Activated T-helper 2 cell treated with anti-CD3 and anti-CD28 coated beads, Interferon-gamma antibody, Interleukin-2, Interleukin-4, amounts not matched to agents 10 μg/mL and 5 μg/mL and 100 μg/mL, durations not matched to agents 14 hours and 24 hours and 36 hours (primary cell): ENCODE measurements at places on chromosomes 11 and 22.

DNA sequence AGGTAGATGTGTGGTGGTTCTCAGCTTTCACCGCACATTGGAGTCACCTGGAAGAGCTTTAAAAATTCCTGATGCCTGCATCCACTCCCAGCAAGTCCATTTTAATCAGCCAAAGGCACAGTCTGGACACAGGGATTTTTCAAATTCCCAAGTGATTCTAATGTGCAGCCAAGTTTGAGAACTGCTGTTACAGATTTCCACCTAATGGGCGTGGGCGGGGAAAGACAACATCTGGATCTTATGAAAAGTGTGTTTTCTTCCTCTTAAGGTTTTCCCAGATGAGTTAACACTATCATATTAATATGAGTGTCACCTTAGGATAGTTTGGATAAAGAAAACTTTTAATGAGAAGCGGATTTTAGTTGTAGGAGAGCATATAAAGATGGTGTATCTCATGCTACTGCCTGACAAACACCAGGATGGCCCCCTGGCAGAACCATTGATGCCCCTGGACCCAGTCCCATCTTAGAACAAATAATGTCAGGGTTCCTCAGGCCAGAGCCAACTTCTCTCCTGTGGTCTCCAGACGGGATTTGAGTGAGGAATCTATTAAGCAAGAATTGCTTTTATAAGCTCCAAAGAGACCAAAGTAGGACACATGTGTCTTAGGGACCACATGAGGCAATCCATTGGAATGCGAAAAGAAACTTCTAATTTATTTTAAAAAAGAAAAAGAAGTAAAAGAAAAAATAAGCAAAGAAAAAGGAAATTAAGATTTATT is 31.9 kb downstream of the POU2AF1 start:
- DNase-seq: no peak

GRCh38 chr22:48071828-48072227 is 1309.4 kb downstream of the TBC1D22A start:
- DNase-seq: no peak

GRCh38 chr11:36306888-36307287 is 10.8 kb downstream of the PRR5L start:
- no peak for DNase-seq

DNA sequence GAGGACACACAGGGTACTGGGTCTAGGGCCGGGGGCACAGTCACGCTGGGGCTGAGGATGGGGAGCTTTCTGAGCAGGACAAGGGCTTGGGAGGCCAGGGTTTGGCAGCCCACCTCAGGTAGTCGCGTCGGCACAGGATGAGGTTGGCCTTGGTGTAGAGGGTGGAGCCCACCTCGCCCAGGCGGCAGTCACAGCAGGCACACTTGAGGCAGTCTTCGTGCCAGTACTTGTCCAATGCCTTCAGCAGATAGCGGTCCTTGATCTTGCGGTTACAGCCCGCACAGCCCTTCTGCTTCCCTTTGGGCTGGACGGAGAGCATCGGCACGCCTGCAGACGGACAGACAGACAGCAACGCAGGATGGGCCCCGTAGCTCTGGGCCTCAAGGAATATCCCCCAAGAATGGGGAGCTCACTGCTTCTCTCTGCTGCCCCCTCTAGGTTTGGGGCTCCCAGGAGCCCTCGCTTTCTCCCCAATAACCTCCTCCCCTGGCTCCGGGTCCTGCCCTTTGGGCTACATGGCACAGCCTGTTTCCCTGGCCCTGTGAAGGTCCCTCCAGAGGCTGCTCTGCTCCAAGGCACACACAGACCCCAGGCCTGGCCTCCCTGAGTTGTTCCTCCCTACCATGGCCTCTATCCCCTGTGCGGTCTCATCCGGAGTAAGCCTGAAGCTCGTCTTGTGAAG is 33.4 kb downstream of the LMO1 start:
- no peak for DNase-seq

GRCh38 chr11:64250415-64251015 is 815 bp upstream of the PLCB3 start:
- no peak for DNase-seq

DNA sequence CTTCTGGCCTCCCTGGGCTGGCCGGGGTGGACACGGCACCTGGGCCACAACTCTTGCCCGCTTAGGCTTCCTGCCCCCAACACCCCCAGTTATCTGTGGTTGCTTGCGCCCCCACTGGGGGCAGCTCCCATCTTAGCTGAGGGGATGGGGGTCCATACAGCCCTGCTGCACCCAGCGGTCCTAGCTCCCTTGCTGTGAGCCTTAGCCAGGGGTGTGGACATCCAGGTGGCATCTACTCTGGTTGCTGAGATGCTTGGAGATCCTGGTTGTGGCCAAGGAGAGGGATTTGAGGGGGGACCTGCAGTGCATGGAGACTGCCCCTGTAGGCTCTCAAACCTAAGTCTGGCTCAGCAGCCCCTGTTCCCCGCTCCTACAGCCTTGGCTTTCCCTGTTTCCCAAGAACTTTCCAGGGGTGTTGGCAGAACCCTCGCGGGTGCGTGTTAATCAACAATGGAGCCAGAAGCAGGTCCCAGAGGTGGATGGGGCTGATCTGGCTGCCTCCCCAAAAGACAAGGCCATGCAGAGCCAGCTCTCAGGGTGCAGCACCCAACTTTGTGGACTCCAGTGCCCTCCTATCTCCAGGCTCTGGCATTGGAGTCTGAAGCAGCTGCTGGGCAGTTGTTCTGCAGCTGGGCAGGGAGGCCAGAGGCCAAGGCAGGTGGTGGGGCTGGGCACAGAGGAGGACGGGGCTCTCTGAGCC is 3.3 kb downstream of the KCNQ1 start:
- no peak for DNase-seq

GRCh38 chr11:131561501-131561900 is 191.1 kb downstream of the NTM start:
- no peak for DNase-seq

DNA sequence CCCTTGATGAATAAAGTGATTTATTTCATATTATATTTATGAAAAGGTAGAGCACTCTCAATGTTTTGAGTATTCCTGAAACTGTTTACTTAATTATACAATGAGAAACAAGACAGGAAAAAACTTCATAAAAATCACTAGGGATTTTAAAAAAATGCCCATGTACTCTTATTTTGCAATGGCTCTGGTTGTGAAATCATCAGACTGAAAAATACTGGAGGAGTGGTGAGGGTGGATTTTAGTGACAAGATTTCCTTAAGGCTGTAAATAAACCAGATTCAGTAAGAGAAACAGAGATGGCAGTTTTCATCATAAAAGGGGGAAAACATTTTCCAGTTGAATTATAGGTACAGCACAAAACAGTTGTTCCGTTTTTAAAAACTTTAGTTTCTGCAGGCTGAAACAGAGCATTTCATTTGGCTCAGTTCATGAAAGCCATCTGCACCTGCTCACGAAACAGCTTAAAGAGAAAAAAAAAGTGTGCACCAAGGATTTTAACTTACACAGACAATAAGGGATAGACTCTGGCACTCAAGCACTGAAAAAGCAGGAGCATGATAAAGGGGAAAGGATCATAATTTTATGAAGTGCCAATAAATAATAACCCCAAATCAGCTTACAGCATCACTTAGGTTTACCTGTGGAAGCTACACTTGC is 100.7 kb downstream of the MAML2 start:
- DNase-seq: no peak

DNA sequence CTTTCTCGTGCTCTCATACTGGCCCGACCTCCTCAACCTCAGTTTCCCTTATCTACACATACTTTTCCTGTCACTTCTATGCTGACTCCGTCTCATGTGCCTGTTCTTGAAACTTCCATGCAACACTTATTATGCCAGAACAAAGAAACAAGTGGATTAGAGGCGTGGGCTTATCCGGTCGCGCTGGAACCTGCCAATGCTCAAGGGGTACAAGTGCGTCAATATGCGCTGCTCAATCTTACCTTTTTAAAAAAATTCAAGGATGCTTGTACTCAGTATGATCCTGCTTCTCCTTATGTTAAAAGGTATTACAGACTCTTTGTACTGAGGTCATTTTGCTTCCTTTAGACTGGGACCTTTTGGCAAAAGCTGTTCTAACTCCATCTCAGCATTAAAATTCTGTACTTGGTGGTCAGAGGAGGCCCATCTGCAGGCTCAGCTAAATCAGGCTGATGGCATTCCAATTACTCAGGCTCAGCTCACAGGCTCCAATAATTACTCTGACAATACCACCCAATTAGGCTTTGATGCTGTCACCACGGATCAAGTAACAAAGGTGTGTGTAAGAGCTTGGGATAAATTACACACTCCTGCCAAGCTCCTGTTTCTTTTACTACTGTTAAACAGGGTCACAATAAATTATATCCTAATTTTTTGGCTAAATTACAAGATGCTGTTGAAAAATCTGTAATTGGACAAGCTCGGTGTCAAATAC is 26.3 kb upstream of the ALDH3B2 start:
- no peak for DNase-seq

DNA sequence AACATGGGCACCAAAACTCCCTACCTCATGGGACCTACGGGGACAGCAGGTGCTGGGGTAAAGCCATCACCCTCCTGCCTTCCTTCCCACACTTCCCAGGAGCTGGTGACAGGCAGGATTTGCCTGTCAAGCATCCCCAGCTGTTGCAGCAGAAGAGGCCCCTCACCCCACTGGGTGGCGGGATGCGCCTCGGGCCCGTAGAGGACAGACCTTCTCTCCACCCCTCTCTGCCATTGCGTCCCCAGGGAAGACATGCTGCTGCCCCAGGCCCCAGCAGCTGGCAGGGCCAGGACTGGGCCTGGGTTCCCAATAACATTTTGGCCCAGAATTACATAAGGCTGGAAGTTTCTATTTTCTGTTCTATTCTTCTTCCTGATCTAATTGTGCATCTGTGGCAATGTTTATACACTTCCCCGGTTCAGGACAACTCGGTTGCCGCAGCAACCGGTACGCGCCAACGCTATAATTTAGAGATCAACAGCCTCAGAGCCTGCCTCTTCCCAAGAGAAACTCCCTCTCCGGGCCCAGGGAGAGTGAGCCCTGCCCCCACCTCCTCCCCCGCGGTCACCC is 25.4 kb downstream of the KCNJ4 start:
- no peak for DNase-seq

GRCh38 chr11:32433914-32434355 is 1.4 kb downstream of the WT1 start:
- DNase-seq: no peak

DNA sequence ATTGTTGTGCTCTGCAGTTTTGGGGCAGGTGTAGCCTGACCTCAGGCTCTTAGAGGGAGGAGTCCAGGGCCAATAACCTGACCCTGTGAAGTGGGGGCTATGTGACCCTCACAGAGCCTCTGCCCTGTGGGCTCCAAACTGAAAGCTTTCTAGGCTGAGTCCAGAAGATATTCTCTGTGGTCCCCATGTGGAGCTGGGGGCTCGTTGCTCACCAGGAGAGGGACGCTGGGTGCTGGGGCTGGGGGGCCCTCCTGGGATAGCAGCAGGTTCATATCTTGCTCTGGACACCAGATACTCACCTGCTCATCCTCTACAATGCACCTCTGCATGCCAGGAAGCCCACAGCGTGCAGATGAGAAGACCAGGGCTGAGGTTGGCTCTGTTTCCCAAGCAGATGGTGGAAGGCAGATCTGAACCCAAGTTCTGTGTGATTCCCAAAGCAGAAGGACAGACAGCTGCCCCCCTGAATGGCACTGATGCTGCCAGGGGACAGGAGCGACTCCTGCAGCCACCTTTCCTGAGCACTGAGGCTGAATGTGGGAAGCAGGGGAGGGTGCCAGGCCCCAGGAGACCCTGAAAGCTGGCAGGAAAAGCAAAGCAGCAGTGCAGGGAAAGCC is 1022.0 kb downstream of the TBC1D22A start:
- DNase-seq: no peak

- no peak for DNase-seq
Observed at GRCh38 chr11:114340311-114341131, 44.3 kb downstream of the NNMT start.

DNA sequence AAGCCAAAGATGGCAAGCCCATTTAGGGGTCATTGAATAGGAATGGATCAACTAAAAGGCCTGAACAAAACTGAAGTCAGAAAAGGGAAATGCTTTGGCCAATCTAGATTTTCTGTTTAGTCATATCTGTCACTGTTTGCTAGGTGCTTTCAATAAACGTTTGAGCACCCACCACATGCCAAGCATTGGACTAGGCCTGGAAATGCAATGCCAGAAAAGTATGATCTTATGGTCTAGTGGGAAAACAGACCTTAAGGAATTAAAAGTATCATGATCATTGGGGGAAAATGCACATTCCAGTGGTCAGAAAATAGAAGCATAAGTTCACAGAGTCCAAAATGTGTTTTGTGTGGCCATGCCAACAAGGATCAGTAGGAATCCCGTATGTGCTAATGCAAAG is 76.8 kb upstream of the BIRC3 start:
- DNase-seq: no peak

- DNase-seq: no peak
Observed at GRCh38 chr11:8032122-8032521, 45.0 kb downstream of the EIF3F start.

GRCh38 chr11:66112601-66113499 is 42.8 kb downstream of the PACS1 start:
- DNase-seq: no peak

- no peak for DNase-seq
Observed at GRCh38 chr22:43479301-43479950, 67.6 kb downstream of the MPPED1 start.

- DNase-seq: no peak
Observed at GRCh38 chr11:14237444-14237961, 121.5 kb downstream of the RRAS2 start.
